ENCODE measurements at places on chromosomes 4 and X.

DNA sequence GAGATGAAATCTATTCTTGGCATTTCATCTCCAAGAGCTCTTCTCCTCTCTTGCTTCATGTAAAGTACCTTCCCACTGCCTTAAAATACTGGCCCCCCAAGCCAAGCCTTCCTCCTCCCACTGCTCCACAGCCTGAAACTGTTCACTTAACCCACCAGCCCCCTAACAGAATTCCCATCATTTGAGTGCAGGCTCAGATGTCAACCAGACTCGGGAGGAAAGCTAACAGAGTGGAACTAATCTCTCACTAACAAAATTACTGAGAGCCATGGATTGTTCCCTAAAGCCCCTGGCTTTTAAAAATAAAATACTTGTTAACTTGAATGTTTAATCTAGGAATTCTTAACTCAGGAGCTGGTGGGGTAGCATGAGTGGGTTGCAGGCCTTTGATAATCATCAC is 7.1 kb upstream of the DCUN1D4 start:
- no peak for DNase-seq

GRCh38 chr4:14375816-14376215 is 626.5 kb upstream of the CPEB2 start:
- DNase-seq: no peak

- no peak for DNase-seq
These were observed 19.5 kb upstream of the CXCR3 start for GRCh38 chrX:71637848-71638247.

- no peak for DNase-seq
These were observed 985.6 kb upstream of the PCDH7 start for GRCh38 chr4:29734343-29735213.

DNA sequence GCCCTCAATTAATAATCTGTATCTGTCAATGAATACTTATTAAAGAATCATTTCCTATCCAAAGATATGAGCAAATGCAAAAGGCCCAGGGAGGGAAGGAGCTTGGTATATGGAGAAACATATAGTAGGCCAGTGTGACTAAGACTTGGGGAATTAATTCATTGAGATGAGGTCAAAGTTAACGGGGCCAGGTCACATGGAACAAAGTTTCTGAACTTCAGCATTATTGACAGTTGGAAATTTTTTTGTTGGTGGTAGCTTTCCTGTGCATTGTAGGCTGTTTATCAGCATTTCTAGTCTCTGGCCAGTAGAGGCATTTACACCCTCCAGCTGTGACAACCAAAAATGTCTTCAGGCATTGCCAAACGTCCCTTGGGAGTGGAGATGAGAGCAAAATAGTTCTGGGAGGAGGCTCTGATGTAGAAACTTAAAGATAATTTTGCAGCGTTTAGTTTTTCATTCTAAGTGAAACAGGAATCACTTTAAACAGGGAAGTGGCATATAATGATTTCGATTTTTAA is 202.0 kb downstream of the SLC4A4 start:
- no peak for DNase-seq

GRCh38 chrX:109856974-109857373 is 123.9 kb upstream of the ACSL4 start:
- DNase-seq: no peak

DNA sequence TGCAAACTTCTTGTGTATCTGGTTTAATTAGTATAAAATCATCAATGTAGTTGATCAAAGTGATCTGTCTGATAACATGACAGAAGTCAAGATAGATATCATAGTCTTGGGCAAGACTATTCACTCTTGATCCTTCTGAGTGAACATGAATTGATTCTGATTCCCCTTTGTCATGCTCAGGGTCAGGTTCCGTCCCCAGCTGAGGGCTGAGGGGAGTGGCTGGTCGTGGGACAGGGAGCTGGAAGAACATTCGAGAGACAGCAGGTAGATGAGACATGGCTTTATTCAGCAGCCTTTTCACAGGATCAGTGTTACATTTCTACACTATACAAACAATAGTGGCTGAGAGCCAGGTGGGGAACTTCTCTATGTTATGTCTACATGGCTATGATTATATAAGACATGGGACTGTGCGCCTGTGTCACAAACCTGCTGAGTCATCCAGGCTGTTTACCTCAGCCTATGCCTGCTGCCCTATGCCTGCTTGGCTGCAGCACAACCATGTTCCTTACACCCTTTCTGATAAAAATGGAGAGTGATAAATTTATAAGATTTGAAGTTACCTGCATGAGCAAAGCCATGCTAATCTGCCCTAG is 586.9 kb upstream of the NR3C2 start:
- DNase-seq: no peak

GRCh38 chrX:13535376-13536165 is 33.8 kb upstream of the EGFL6 start:
- no peak for DNase-seq

- no peak for DNase-seq
These were observed 323.1 kb downstream of the PCDH18 start for GRCh38 chr4:137209240-137209639.

GRCh38 chr4:5021546-5021945 is 2.3 kb upstream of the CYTL1 start:
- DNase-seq: no peak

DNA sequence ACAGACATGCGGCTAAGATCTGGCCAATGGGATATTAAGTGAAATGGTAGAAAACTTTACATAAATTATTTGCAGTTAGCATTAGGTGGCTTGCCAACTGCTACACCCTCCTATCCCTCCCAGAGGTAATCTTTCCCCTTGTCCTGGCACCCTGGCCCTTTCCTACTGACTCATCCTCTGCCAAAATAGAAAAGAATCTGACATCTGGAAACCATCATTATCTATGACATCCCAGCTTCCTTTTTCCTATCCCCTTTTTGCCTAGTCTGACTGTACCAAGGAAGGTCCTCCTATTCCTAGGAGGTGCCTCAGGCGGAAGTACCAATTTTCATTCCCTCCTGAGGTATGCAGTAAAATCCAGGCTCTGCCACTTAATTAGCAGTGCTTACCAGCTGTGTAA is 163.6 kb upstream of the KLF3 start:
- no peak for DNase-seq

DNA sequence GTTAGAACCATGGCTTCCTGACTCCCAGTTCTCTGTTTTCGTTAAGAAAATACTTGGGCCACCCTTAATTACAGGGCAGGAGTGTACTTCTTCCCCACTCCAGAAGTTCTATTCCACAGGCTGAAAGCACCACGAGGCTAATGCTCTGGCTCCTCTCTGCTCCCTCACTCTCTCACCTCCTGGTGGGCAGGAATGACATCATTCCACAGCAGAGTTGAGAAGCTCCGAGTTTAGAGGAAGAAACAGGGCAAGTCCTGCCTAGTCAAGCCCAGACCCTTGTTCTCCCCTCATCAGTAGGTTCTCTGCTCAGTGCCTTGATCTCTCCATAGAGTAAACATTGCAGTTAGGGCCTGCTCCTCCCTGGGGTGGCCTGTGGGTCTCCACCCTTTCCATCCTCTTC is 343.8 kb upstream of the CLNK start:
- DNase-seq: no peak

DNA sequence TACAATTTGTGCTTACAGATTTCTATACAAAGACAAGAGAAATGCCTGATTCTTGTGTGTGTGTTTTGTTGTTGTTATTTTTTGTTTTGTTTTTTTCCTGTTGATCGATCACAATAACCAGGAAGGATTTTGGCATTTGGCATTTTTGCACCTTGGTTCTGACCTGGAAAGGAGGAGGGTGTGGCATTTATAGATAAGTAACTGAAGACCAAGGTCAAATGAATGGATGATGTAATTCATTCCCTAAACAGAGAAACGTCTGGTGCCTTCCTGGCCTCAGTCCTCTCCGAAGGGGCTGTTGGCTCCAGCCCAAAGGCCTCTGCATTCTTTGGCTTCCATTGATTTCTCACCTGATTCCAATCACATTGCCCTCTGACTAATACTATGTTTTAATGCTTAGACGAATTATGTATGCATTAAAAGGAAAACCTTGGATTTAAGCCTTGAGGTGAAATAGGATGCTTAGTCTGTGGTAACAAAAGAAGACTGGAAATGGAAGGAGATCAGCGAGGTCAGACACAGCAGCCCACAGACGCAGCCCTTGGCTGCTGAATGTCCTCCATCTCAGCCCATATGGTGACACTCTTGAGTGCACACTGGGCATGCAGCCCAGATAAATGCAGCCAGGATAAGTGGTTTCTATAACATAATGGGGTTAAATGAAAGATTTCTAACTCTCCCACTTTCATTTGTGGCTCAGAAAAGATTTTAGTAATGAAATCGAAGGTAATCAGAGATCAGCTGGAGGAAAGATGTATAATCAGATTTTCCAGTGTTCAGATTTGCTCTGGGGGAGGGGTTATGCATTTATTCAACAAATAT is 60.5 kb upstream of the TRIM2 start:
- DNase-seq: no peak

GRCh38 chr4:106032851-106033286 is 137.6 kb downstream of the NPNT start:
- no peak for DNase-seq
